ENCODE measurements at places on chromosomes 6 and 20.

- no peaks in the 10 kb centered on the region for H3K27me3 ChIP-seq
- no peak for DNase-seq
- no peak overlapping the region for H3K4me3 ChIP-seq
- H3K36me3 ChIP-seq: no peaks in the 10 kb centered on the region
- H3K4me1 ChIP-seq: no peaks in the 10 kb centered on the region
Observed at GRCh38 chr6:127796713-127797112, 104.1 kb downstream of the THEMIS start.

GRCh38 chr6:20693466-20694063, 159.3 kb downstream of the CDKAL1 start:
- H3K4me3 ChIP-seq: no peak overlapping the region
- no peak for DNase-seq
- H3K27me3 ChIP-seq: no peaks in the 10 kb centered on the region

DNA sequence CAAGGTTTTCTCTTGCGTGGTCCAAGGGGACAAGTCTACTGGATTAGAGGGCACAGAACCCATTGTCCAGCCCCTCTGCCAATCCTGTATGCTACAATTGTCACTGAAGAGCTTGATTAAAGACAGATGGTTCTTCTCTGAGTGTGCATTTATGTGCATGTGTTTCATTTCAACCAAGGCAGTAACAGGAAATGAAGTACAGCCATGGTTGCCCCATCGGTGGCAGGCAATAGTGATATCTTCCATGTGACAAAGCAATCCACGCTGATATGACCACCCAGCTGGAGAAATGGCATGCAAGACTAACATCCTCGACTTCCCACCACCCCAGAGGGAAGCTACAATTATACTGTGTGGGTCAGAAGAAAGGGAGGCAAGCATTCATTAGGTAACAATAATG, 85.5 kb downstream of the UNC5CL start:
- H3K27ac ChIP-seq: no peak overlapping the region
- no peaks in the 10 kb centered on the region for H3K4me1 ChIP-seq
- DNase-seq: no peak
- no peak overlapping the region for H3K4me3 ChIP-seq

DNA sequence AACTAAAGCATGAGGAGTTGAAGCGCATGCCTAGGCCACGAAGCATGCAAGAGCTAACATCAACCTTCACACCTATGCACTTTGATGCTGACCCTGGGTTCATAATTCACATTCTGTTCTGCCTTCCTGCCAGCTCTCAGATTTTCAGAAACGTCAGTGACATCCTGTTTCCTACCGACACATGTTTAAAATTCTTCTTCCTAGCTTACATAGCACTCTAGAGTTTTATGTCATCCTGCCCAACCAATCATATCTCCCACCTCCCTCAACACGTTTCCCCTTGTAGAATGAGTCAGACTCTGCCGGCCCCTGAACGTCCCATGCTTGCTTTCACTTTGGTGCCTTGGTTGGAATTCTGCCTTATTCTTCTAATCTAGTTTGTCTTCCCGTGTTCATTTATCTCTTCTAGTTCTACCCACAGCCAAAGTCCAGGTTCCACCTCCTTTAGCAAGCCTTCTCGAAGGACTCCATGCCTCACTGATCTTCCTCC, 97.2 kb upstream of the MAP7 start:
- H3K36me3 ChIP-seq: peaks cover 11% of the 10 kb centered on the region
- DNase-seq: peak; percentile 16
- peak overlapping the region; percentile 37 for H3K4me3 ChIP-seq
- no peaks in the 10 kb centered on the region for H3K27me3 ChIP-seq
- no peaks in the 10 kb centered on the region for H3K4me1 ChIP-seq
- peak overlapping the region; percentile 76 for H3K27ac ChIP-seq

DNA sequence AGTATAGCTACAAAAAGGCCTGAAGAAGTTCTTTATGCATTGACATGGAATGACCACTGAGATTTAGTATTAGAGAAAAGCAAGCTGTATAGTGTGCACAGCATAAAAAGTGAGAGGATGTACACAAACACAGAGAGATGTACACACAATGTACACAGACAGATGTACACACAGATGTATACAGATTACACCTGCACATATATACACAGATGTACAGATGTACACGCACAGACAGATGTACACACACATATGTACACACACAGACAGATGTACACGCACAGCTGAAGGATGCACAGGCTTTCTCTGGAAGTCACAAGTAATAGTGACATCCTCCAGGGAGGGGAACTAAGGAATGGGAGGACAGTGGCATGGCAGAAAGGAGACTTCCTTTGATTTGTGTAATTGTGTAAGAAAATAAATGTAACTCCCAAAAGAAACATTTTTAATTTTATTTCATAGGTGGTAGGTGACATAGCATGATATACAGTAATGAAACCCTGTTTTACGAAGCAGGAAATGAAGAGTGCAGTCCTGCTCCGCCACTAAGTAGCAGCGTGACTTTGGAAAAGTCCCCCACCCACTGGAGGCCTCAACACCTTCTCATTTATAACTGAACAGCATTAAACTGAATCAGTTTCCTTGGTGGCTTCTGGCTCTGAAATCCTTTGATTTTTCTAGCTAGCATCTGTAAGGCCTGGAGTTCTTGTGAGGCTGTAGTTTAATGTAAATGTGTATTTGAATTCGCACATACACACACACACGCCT, 14.1 kb downstream of the NFATC2 start:
- H3K27ac ChIP-seq: no peak overlapping the region
- no peak for DNase-seq
- no peaks in the 10 kb centered on the region for H3K36me3 ChIP-seq

DNA sequence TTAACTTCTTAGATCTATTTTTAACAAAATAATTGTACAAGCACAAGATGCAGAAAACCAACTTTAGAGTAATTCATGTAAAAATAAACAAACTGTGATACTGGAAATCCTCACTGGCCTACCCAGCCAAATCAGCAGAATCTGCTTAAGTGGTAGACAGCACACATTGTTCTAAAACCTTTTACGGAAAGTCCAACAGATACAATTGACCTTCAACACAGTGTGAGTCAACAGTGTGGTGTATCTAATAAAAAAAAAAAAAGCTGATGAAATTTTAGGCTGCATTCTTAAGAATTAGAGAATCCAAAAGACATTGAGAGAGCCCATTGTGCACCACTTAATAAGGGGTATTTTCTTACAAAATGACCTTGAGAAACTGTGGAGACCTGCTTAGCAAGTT, 174.5 kb downstream of the COL21A1 start:
- DNase-seq: no peak
- H3K27ac ChIP-seq: peak overlapping the region; percentile 95
- peak overlapping the region; percentile 7 for H3K4me3 ChIP-seq
- H3K36me3 ChIP-seq: no peaks in the 10 kb centered on the region

GRCh38 chr6:149917679-149918078, 5.2 kb downstream of the RAET1G start:
- peaks cover 2% of the 10 kb centered on the region for H3K4me1 ChIP-seq

DNA sequence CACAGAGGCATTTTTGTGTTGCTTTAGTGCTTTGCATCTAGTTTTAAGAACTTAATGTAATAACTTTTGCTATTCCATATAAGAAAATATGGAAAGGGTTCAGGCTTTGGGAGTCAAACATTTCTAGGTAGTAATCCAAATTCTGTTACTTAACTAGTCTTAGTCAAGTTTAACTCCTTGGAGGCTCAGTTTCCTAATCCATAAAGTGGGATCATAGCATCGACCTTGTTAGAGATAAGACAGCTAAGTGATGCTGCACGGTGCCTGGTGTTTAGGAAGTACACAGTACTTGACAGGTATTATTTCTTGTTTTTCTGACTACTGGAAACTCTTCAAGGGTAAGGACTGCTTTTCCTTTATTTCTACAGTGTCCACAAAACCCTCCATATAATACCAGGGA, 24.5 kb upstream of the ARMH2 start:
- no peaks in the 10 kb centered on the region for H3K4me1 ChIP-seq
- H3K27ac ChIP-seq: no peak overlapping the region
- H3K4me3 ChIP-seq: no peak overlapping the region

- H3K36me3 ChIP-seq: no peaks in the 10 kb centered on the region
- peak; percentile 91 for DNase-seq
- H3K27me3 ChIP-seq: no peaks in the 10 kb centered on the region
- peak within 1 kb of the TSS; percentile 93 for H3K4me3 ChIP-seq
Observed at GRCh38 chr6:117602151-117602898, at the start of gene GOPC. Gene GOPC (minus strand): TSS chr6:117602511. CDS start chr6:117602288, 223 bp downstream.

DNA sequence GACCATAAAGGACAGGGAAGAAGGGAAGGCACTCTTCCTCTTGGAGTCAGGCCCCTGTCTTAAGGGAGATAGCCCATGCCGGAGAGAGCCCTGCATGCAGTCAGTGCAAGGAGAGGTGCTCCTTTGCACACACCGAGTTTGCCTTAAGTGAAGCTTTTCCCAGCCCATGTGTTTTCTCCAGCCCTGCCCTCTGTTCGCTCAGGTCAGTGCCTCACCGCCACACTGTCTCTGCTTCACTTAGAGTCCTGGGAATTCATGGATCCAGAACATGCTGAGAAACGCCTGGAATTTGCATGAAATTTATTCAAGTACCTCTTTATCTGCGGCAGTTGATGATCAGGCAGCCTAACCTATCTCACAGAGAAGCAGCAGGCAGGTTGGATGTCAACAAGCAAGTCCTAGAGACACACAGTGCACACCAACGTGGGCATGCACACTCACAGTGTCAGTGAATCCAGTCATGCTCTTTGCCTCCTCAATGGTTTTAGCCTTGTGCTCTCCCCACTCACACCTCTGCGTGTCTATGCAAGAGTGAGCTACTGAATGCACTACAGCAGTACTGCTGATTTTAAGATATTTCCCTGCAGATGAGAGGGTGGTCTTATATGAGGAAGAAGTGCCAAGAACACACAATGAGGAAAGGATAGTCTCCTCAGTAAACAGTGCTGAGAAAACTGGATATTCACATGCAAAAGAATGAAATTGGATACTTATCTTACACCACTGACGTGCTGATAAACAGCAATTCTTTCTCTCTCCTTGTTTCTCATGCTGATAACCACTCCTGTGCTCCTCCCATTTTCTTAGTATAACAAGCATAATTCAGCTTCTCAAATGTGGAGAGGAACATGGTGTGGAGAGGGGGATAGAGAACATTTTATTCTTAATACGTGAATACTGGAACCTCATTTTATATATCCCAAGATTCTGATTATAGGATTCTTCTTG, 295.1 kb upstream of the CDYL start:
- H3K27ac ChIP-seq: no peak overlapping the region
- DNase-seq: no peak
- H3K4me3 ChIP-seq: no peak overlapping the region
- no peaks in the 10 kb centered on the region for H3K36me3 ChIP-seq
- H3K4me1 ChIP-seq: no peaks in the 10 kb centered on the region

GRCh38 chr20:4633780-4634179, 87.9 kb upstream of the PRND start:
- H3K4me3 ChIP-seq: no peak overlapping the region
- no peak for DNase-seq
- H3K27me3 ChIP-seq: no peaks in the 10 kb centered on the region
- H3K36me3 ChIP-seq: no peaks in the 10 kb centered on the region
- H3K27ac ChIP-seq: no peak overlapping the region

- H3K27ac ChIP-seq: peak overlapping the region; percentile 90
- no peak for DNase-seq
- no peak overlapping the region for H3K4me3 ChIP-seq
- peaks cover 4% of the 10 kb centered on the region for H3K4me1 ChIP-seq
Observed at GRCh38 chr20:50221501-50222308, 31.1 kb downstream of the CEBPB start.

- DNase-seq: no peak
- no peaks in the 10 kb centered on the region for H3K4me1 ChIP-seq
- no peaks in the 10 kb centered on the region for H3K27me3 ChIP-seq
- H3K36me3 ChIP-seq: no peaks in the 10 kb centered on the region
- H3K4me3 ChIP-seq: no peak overlapping the region
Observed at GRCh38 chr20:58635279-58635665, 15.8 kb upstream of the STX16 start.

DNA sequence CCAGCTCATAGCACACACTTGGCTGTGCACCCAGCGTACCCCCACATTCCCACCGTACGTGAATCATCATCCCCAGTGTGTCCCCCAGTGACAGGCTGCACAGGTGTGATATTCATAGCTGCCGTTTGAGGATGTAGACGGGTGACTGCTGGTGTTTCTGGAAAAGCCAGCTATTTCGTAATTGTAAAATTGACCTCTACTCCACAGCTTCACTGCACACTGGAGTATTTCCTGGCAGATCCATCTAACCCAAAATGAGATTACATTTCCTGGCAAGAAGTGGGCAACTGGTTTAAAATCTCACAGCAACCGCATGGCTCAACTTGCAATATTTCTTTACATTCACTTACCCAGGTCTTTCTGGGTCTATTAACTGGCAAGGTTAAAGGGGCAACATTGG, 30.3 kb downstream of the CD83 start:
- H3K27ac ChIP-seq: no peak overlapping the region
- H3K4me1 ChIP-seq: no peaks in the 10 kb centered on the region

GRCh38 chr20:58709013-58709702, 16.6 kb downstream of the NPEPL1 start:
- H3K36me3 ChIP-seq: peaks cover 19% of the 10 kb centered on the region
- DNase-seq: no peak
- no peaks in the 10 kb centered on the region for H3K27me3 ChIP-seq
- no peaks in the 10 kb centered on the region for H3K4me1 ChIP-seq
- H3K4me3 ChIP-seq: no peak overlapping the region

DNA sequence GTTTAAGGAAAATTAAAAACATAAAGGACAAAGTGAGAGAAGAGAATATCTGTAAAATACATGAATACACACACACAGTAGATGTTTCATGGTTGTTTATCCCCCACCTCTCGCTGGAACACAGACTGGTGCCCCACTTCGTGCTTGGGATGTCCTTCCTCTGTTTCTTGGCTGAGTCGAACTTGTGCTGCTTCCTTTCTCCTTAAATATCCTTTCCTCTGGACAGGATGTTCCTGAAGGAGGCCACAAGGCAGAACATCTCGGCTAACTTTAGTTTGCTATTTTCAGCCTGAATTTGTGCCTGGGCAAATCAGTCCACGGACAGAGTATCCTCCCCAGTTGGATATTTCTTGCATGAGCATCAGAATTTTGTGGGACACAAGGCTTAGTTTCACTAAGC, 54.7 kb upstream of the ZMYND8 start:
- H3K27me3 ChIP-seq: no peaks in the 10 kb centered on the region
- no peaks in the 10 kb centered on the region for H3K36me3 ChIP-seq
- no peak for DNase-seq
- no peaks in the 10 kb centered on the region for H3K4me1 ChIP-seq

Measured in ascending aorta (tissue), 2 donors.